ENCODE measurements at places on chromosomes 1 and 21.
A peak's percentile ranks its signal among the peaks of the same experiment; 100 is the strongest.

DNA sequence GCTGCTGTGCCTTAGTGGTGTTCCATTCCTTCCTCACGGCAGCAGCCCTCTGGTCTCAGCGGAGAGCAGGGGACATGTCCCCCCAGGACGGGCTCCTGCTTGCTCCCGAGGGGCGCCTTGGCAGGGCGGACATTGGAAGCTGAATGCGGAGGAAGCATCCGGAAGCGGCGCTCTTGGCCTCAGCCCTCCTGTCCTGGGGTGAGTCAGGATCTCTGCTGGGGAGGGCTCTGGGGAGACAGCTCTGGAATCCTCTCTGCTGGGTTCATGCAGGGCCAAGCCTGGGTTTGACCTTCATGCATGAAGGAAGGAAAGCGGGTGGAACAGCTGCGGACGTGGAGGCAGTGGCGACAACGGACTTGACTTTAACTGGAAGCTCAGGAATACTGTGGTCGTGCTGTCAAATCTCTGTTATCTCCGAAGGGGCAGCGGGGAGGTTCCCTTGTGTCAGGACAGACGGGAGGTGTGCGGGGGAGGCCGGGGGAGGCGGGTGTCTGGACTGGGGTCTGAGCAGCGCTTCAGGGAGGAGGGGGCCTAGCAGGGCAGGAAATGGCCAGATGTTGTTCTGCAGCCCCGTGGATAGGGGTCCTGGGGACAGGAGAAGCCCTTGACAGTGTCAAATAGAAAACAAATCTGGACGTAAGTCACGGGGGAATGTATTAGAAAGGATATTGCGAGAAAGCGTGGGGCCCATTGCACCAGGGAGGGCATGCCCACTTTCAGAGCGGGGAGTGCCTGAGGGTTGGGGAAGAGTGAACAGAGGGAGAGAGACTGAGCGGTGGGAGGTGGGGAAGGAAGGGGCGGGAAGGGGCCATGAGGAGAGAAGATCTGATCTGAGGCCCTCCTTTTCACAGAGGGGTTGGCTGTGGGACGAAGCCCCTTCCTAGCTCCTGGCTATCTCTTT is 26.6 kb downstream of the CRYAA start:
- peak; percentile 42 for DNase-seq

DNA sequence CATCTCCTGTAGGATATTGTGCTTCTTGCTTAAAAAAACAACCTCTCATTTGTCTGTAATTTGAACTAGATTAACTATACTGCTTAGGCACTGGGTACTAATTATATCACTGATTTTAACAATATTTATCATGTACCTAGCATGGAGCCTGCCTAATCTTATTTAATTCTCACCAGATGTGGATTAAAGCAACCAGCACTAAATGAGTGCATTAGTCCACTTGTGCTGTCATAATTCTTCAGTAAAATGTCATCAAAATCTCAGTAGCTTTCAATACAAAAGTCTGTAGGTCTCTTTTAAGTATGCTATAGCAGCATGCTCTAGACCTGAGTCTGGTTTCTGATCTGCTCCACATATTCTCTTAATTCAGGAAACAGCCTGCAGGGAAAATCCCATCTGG is 368.1 kb downstream of the NCAM2 start:
- no peak for DNase-seq

- DNase-seq: no peak
Measured at GRCh38 chr1:53685272-53686051, 53.5 kb downstream of the GLIS1 start.

- no peak for DNase-seq
Measured at GRCh38 chr1:199313444-199313843, 674.6 kb downstream of the PTPRC start.

GRCh38 chr1:181059435-181059834 is 25.7 kb downstream of the MR1 start:
- DNase-seq: no peak

GRCh38 chr1:231803353-231803752 is 176.8 kb downstream of the DISC1 start:
- no peak for DNase-seq

DNA sequence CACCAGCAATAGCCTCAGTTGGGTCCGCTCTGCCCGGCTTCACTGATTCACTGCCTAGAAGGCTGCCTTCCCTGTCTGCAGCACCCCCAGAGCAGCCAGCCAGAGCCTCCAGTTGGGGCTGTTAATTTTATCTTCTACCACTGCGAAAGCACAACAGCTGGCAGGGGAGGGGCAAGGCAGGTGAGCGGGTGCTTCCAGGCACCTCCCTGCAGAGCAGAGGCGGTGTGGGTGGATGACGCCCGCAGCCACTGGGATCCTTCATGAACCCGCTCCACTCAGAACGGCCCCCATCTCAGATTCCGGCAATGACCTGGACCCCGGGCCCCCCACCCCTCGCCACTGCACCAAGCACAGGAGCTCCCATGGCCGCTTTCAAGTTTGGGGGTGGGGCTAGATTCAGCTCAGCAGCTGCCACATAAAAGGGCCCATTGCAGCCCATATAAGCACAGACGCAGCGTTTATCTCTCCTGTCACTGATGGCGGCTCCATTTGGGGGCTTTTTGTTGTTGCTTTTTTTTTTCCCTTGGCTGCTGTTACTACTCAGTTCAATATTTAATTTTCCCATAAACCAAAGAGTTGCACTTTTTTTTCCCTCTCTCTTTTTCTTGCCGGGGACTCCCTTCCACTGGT is 128.0 kb upstream of the KLHDC7A start:
- DNase-seq: no peak

- DNase-seq: no peak
Measured at GRCh38 chr1:77948841-77949424, 29.9 kb downstream of the FUBP1 start.

GRCh38 chr1:155012026-155012546 is 9.5 kb downstream of the ZBTB7B start:
- DNase-seq: peak; percentile 88

DNA sequence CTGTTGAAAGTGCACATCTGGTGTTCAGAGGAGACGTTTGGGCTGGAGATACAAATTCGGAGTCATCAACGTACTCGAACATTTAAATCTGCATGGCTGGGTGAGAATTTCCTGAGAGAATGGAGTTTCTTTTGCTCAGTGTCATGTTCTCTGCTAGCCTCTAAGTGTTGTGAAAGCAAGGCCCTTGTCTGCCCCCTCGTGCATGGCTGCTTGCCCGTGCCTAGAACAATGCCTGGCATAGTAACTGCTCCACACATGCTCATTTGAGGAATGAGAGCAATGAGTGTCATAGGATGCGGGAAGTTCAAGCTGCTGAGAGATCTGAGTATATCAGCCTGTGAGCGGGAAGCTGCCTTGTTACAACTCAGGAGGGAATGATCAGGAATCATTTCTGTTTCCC is 171.1 kb upstream of the CSF3R start:
- no peak for DNase-seq

GRCh38 chr1:221701570-221702186 is 40.2 kb downstream of the DUSP10 start:
- DNase-seq: no peak

DNA sequence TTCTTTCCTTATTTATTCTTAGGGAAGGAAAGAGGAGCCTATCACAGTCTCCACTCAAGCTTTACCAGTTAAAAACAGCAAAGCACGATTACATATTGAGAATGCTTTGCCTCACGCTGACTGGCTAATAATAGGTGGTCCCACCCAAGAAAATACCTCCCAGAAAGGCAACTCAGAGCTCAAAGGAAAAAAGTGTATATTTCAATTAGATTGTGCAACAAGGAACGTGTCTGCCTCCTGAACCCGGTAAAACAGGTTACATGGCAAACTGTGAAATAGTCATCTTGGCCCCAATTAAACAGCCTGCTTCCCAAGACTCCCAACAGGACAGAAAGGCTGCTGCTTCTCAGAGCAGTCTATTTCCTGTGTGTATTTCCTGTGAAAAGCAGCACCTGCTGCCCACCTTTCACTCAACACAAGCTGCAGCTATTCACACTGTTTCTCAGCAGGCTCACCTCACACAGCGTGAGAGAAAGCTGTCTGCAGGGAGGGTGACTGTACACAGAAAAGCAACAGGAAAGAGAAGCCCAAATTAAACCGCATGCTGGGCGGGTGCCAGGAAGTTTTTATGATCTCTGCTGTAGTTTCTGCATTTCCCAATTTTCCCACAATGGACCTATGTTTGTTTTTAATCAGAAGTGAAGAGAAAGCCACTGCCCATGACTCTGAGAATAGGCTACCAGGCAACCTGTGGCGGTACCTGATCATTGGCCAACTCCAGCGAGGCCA is 44.0 kb downstream of the URB1 start:
- DNase-seq: no peak

DNA sequence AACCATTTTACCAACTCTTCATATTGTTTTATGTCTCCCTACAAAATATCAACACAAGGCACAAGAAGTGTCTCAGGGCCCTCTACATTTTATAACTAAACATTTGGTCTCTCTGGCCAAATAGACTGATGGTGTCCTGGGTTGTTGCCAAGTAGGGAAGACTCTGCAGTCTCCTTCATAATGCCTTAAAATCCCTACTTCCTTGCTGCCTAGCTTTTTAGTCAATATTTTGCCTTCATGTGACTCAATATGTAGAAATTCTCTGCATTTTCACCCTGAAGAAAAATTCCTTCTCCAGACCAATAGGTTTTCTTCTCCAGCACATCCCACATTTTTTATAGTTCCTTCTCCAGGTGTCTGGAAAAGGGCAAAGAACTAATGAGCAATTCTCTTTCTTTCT is 72.6 kb upstream of the IPO9 start:
- DNase-seq: no peak

- no peak for DNase-seq
Measured at GRCh38 chr1:182041615-182042014, 19.9 kb downstream of the ZNF648 start.

DNA sequence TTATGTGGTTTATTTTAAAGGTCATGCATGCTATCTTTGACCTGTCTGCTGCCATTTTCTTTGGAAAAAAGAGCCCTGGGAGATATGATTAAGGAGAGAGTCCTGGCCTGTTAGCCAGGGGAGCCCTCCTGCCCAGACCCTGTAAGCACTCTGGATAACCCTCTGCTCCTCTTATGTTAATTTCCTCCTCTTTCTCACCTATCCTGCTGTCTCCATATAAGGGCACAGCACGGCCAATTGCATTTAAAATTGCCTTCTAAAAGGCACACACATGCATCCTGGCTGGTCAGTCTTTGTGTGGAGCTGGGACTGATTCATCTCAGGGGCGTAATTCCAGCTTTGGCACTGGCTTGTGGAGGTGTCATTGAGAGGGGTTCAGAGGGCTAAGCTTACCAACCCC is 158.9 kb downstream of the ST6GALNAC5 start:
- DNase-seq: no peak

DNA sequence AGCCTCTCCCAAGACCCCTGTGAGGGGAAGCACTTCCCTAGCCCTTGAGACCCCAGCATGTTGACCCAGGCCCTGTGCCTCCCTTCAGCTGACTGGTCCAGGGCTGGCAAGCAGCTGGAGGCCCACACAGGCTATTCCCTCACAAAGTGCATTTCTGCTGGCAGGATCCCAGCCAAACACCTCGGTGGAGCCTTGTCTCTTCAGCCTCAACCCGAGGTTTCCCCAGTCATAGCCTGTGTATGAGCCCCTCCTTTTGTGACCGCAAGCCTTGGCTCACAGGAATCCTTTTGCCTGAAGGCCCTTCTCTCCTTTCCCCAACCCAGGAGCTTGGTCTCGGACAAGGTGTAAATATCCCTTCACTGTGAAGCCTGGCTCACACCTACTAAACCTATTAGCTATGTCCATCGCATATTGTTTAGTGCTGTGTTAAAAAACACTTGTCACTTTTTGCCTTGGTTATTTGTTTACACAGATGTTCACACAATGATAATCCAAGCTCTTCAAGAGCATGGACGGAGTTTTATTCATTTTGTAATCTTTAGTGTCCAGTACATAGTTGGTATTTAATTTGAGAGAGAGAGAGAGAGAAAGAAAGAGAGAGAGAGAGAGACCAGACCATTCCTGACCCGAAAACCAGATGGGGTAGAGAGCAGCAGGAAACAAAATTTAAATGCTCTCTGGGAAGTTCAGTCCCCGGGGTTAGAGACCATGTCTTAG is 8.5 kb upstream of the CD247 start:
- DNase-seq: no peak

DNA sequence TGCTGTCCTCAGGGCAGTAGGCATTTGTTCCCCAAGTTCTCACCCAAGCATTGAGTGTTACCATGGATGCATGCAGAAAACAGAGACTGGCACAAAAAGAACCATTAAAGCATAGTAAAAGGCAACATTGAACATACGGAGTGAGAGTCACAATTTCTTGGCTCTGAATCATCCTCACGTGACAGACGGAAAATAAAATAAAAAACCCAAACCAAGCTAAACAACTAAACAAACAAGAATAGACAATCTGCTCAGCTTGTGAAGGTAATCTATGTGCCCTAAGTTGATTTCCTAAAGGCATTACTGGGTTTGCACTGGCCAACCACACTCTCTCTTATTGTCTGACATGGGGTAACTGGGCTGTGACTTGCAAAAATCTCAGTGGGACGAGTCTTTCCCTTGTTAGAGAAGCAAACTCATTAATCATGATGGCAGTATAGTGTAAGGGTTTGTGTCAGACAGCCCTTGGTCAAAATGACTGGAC is 306.0 kb downstream of the ASTN1 start:
- DNase-seq: no peak

DNA sequence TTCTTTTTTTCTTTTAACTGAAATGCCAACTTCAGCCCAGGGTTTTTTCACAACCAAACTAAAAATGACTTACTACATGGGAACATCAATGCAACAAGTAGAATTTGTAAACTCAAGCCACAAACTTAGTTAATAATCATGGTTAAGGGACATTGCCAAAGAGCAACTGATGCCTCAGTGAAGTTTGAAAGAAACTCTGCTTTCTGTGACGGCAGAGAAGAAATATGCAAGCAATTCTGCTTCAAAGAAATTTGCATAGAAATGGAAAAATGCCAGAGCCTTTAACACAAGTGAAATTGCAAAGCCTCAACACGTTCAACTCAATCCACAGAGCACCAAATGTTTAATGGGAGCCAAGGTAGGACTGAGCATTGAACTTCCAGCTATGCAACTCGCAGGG is 5.0 kb upstream of the CHD5 start:
- no peak for DNase-seq

GRCh38 chr1:183720028-183720427 is 66.9 kb upstream of the APOBEC4 start:
- no peak for DNase-seq

- DNase-seq: peak; percentile 20
Measured at GRCh38 chr1:230191079-230191804, 124.2 kb downstream of the GALNT2 start.

DNA sequence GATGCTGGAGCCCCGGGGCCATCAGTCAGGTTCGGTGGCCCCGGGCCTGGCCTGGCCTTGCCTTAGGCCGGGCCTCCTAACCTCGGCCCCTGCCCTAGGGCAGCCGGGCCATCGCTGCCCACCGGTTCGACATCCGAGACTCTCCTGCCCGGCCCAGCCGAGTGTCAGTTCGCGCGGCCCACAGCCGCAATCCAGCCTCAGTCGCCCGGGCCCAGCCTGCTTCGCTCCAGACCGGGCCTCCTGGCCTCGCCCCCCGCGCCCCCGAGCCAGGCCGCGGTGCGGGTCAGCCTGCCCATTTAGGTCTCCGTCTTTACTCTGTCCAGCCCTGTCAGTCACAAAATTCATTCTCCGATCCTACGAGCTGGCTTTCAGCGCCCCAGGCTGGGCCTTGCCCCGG is 777 bp downstream of the LRRC41 start:
- DNase-seq: peak; percentile 79

- no peak for DNase-seq
Measured at GRCh38 chr1:21893046-21893805, 43.9 kb downstream of the HSPG2 start.

GRCh38 chr1:201527879-201528278 is 11.0 kb upstream of the NAV1 start:
- DNase-seq: no peak

Data from ecto neural progenitor cell (in vitro differentiated cells).